ENCODE measurements at places on chromosomes 11 and 22.

DNA sequence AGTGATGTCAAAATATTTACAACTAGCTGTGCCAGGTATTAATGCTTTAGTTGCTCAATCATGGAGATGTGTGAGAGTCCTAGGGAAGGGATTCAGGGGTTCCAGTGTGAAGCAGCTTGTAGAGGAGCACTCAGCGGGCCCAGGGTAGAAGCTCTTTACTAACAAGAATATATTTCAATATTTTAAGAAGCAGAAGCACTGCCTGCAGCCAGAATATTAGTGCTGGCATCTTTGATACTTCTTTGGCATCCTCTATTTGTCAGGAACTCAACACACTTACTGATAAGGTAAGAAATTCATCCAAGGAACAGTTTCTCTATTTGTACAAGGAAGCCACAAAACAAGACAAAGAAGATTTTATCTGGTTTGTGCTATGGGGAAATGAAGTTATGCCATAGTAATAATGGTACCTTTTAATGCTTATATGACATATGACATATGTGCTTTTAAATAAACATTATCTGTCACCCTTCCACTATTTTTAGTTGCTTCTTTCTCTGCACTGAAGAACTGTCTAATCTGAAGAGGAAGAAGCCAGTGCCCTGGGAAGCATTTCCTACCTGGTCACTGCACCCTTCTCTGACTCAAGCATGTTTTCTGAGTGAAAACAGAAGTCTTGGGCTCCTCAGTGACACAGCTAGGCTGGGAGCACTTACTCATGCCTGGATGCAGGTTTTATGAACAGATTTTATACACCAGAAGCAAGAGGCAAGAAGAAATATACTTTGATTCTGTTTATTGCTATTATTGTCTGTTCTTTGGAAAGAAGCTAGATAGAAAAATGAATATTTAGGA, 388.1 kb upstream of the CCDC90B start:
- DNase-seq, result no peak

- DNase-seq, result no peak
These were observed 32.5 kb downstream of the ALX4 start for GRCh38 chr11:44277196-44278090.

DNA sequence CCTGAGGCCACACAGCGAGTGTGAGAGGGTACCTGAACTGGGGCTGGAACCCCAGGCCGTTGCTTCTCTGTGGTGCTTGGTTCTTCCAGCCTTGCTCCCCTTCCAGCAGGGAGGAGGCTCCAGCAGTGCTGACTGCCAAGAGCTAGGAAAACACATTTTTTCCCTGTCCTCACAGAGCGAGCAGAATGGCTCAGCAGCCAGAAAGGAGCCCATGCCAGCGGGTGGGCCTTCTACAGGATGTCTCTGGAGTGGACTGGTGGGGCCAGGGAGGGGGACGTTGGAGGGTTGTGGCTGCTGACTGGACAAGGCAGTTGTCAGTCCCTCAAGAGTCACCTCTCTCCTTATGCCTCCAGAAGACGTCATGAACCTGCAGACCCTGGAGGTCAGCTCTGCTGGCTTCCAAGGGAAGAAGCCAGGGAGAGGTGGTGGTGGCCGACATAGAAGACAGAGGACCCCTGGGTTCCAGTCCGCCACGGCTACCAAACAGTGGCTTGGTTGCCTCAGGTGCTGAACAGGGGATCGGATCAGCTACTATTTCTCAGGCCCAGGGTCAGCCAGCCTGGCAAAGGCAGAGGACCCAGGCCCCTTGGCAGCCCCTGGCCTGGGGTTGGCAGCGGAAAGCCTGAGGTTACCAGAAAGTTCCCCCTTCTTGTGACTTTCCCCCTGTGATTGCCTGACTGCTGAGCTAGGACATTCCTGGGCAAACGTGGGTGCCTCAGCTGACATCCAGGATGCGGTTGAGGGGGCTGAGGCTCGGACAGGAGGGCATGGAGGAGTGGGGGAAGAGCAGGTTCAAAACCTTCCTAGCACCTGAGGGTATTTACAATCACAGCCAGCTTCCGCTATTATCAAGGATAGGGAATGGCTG, 3.7 kb downstream of the MAFF start:
- peak; percentile 68 for DNase-seq

- no peak for DNase-seq
These were observed 11.1 kb upstream of the ENDOD1 start for GRCh38 chr11:95078526-95078925.

GRCh38 chr11:23317816-23318215, 457.5 kb upstream of the CCDC179 start:
- DNase-seq, result no peak

DNA sequence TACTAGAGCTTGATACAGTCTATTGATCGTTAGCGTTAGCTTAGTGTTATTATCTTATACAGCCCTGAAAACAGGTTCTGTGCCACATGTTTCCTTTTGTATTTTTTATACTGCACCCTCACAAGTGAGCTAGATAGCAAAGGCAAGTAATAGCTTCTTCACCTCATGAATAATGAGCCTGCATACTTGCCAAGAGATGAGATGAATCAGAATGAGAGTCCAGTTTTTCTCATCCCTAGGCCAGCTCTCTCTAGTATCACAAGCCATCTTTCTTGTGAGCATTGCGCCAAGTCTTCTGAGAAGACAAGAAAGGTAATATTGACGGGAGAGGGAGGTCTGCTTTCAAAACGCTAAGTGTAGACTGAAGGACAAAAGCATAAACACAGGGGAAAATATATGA, 8.7 kb upstream of the CARD18 start:
- DNase-seq, result peak; percentile 8

GRCh38 chr11:42913731-42914130, 398.1 kb upstream of the API5 start:
- DNase-seq, result no peak

GRCh38 chr11:73257342-73258103, 14.6 kb upstream of the P2RY6 start:
- peak; percentile 95 for DNase-seq

DNA sequence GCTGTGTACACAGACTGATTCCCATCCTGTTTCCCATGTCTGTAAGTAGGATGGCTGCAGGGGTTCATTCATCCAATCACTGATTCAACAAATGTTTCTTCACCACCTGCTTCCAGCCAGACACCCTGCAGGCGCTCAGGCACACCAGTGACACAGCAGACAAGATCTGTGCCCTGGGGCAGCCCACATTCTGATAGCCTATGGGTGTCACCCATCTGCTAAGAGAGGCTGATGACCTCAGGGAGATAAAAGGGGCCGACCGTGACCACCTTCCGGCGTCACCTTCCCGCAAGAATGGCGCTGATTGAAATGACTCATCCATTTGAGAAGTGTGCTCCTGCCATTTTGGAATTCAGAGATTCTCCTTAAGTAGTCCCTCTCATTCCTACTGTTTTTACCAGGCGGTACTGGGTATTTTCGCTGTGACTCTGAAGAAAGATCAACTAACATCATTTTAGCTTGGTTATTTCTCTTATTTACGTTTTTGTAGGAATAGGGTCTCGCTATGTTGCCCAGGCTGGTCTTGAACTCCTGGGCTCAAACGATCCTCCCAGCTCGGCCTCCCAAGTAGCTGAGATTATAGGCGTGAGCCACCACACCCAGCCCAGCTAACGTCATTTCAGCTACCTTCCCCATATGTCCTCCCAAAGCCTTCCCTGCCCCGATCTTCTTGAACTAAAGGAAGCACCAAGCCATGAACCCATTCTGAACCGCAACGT, 73.2 kb upstream of the BID start:
- no peak for DNase-seq

DNA sequence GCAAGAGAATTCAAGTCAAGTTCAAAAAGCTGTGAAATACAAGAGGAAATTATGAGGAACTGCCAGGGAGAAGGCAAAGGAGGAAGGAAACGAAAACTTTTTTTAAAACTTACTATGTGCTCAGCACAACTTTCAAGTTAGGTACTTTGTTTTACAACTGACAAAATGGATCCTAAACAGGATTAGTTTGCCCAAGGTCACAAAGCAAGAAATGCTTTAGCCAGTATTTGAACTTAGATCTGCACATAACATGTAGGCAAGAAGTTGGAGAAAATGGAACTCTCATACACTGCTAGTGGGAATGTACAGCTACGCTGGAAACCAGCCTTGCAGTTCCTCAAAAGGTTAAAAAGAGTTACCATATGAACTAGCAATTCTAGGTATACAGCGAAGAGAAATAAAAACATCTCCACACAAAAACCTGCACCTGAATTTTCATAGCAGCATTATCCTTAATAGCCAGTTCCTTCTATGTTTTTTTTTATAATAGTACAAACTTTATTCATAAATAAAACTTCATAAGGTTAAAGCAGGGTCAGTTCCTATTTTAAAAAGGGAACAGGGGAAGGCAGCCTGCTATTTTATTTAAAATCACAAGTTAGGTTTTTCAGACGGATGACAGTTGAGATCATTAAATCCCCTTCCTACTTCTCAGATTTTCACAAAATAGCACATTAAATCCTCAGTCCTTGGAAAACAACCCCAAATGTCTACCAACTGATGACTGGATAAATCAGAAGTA, 19.2 kb downstream of the DDX6 start:
- no peak for DNase-seq

DNA sequence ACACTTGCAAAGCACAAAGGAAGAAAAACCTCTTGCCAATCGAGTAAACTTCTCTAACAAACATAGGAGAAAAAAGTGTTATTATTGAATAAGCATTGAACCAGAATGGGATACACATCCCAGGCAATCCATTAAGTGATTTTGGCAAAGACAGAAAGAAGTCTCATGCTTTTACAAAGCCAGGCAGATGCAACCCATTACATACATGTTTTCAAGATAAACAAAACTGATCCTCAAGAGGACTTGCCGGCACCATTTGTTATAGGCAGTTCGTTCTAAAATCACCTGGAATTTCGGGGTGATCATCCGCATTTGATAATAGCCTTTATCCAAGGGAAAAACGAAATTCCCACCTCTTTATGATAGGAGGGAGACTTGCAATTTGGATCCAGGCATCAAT, 97.5 kb upstream of the RAG2 start:
- no peak for DNase-seq

GRCh38 chr11:33844236-33844635, 47.6 kb downstream of the LMO2 start:
- no peak for DNase-seq

- no peak for DNase-seq
These were observed 4.2 kb upstream of the UVRAG start for GRCh38 chr11:75810637-75811390.

DNA sequence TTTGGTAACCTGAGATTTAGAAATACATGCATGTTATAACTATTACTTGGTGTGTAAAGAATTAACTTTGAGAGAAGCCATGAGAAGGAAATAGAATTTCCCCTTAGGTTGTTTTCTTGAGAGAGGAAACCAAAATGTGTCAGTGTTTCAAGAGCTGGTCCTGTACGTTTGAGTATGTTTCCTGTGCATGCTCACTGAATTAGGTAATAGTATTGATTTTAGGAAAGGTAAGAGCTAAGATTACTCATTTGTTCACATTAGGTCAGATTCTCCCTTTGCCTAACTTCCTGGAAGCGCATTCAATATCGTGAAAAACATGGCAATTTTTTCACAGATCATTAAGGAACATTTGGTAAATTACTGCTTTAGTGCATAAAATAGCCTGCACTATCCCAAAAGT, 49.3 kb upstream of the RDX start:
- DNase-seq, result no peak

- no peak for DNase-seq
These were observed 10.8 kb downstream of the PMM1 start for GRCh38 chr22:41578818-41579217.

DNA sequence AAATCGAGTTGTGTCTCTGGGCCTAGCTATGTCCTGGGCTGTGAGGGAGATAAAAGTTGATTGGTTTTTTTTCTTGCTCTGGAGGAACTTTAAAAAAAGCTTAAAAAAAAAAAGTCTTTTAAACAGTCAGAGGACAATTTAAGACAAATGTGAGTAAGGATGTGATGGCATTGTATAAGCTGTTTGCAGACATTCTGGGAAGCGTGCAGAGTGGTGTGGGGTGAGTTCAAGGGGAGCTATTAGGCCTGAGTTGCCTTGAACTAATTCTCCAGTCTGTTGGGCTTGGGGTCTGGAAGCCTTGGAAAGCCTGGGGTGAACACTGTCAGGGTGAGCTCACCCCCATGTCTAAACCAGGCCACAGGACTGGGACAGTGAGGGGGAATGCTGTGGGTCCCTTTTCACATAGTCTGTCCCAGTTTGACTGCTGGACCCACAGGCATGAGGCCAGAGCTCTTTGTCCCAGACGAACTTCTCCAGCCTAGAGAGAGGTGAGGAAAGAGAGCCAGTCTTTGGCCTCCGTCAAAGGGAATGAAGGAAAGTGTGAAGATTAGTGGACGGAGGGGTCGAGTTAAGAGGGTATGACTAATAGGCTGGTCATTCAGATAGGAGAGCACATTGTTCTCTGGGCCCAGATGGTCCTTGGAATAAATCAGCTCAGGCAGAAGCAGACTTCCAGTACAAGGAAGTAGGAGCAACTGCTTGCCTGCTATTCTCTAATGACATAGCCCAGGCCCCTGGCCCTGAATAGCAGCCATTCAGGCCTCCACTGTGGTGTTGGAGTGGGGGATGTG, 76.4 kb upstream of the NNMT start:
- peak; percentile 57 for DNase-seq

DNA sequence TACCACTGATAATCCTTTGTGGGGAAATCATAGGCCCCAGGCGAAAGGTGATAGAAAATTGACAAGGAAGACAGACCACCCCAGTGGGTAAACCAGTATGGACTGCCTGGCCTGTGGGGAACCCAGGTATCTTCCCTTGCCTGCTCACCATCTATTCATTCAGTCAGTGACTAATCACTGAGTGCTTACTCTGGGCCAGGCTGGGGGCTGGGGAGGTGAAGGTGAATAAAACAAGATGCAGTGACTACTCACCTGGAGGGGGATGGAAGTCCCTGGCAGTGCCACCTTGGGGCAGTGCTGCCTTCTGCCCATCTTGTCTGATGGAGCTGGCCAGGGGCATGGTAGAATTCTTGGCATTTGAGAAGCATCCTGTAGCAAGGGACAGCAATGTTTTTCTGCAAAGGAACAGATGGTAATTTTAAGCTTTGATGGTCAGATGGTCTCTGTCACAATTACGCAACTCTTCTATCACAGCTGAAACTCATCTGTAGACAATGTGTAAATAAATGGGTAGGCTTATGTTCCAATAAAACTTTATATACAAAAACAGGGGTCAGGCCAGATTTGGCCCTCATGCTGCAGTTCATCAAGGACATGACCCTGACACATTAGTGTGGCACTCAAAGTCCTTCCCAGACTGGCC, 4.6 kb downstream of the ISX start:
- DNase-seq, result no peak

DNA sequence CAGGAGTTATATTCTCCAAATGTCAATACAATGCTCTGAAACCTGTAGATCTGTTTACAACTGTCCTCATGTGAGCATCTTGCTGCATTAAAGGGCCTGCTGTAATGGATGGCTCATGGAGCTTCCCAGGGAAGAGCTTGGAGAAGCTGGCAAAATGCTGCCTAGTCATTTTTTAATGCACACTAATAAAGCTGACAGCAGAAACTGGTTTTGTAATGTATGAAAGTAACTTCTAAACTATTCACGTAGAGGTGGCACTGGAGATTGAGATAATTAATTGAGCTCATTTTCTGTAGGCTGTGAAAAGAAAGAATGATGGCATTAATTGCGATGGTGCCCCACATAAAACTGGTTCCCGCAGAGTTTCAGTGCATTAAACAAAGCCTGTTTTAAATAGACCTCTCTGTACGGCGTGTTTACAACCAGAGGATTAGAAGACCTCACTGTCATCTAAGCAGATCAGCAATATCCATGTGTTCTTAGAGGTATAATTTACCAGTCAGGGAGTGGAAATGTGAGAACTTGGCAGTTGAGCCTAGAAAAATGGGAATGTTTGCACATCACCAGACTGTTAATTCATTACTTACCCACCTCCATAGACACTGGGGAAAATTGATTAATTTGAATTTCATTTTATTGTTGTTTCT, 16.0 kb downstream of the POLA2 start:
- no peak for DNase-seq

All from astrocyte of the cerebellum (primary cell).